ENCODE measurements at places on chromosomes 12 and 14. TPM values are rescaled to one million over a fixed set of nuclear protein-coding genes. Genes with fewer than 3 reads are reported as not detected.

OASL gene
- total RNA-seq = 0.46 TPM

RERGL gene
- 1.8 TPM for total RNA-seq

SYCP3 gene
- 0.46 TPM for total RNA-seq

LRRIQ1 gene
- 25.1 TPM for total RNA-seq

PROX2 gene
- not detected for total RNA-seq

KCNJ8 gene
- 7.2 TPM for total RNA-seq

PLEKHD1 gene
- total RNA-seq = 0.23 TPM

KRT82 gene
- total RNA-seq = not detected

KRT77 gene
- total RNA-seq = not detected

CIROP gene
- total RNA-seq = not detected

BCAT1 gene
- 76.1 TPM for total RNA-seq

ATXN7L3B gene
- total RNA-seq = 114 TPM

CPM gene
- total RNA-seq = 2.5 TPM

FAM186B gene
- total RNA-seq = not detected

Measured in diencephalon (tissue), 1 donor.